ENCODE measurements at places on chromosomes 12 and 14.

- DNase-seq = no peak
Measured at GRCh38 chr12:2409656-2410265, 357.0 kb downstream of the CACNA1C start.

GRCh38 chr14:65195042-65195719 is 92.9 kb upstream of the MAX start:
- no peak for DNase-seq

DNA sequence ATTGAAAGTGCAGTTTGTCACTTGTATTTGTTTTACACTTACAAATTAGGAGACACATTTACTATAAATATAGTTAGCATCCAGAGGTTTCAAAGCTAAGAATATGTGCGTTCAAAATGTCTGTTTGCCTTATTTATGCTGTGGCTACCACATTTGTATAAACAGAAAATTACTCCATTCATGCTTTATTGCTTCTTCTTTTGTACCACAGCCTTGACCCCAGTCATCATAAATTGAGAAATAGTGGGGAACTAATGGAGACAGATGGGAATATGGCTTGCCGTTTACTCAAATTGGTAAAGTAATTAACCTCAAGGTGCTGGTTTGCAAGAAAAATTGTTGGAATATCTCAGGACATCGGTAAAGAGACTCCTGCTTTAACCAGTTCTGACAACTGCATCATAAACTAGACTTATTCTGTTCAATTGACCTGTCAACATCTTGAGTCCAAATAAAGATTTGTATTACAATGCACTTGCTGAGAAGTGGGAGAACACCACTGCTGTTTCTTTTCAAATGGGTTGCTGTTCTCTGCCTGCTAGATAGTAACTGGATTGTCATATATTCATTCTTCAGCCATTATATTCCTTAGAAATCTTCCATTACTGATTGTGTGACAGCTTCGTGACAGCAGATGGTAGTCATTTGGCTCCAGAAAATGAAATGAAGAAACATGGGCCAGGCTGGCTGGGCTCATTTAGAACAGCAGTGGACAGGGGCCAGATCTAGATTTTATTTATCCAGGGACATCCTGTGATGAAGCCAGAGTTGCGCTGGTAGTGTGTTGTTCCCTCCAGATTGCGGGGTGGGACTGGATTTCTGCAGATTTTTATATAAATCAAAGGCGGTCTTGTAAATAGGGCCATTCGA is 354.4 kb downstream of the EGLN3 start:
- no peak for DNase-seq

DNA sequence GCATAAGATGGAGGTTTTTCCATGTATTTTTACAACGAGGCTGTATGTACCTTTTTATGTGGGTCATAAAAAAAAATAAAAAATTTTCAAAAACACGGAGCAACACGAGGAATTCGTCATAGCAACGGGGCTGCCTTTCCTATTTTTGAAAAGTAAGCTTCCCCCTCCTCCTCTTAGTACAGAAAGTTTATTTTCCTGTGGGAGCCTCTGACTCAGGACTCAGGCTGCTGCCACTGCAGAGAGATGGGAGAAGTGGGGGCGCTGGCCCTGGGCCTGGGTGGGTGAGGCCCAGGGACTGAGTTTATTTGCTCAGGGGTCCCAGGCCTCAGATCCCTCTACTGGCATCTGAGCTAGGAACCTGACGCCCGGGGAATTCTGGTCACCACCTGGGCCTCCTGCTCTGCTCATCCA is 10.2 kb upstream of the CMKLR1 start:
- DNase-seq = peak; percentile 39

DNA sequence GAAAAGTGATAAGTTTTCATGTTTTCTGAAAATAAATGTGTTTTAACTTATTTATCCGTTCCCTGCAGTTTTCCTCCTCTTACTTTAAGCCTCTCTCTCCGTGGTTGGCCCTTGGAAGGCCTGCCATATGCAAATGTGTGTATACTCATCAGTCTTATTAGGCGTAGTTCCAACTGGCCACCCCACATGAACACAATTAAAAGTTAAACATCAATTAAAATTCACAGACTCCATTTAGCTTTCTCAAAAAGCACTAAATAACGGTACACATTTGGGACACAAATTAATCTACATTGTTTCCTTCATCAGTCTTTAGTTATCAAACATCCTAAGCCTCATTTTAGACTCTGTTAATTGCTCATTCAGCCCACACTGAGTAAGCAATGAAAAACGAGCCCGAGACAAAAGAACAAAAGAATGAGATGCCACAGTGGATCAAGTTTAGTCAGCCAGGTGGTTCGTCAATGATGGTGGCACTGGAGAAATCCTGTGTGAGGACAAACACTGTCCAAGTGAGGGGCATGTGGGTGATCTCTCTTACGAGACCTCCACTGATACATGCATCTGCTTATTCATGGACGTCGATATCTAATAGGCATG is 76.0 kb upstream of the TMCC3 start:
- no peak for DNase-seq

DNA sequence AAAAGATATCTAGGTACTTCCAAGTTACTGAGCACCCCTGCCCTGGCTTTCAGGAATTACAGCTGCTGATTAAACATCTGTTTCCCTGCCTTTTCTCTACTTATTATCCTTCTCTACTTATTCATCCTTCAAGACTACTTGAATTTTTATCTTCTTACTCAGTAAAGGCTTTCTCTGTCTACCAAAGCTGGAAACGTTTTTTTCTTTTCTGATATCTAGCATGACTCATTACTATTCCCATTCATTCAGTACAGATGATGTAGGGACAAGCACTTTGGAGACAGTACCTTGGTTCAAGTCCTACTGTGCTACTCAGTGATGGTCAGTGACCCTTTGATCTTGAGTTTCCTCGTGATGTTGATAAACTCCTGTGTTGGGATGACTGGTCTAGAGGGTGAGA is 848.7 kb downstream of the NRXN3 start:
- no peak for DNase-seq

DNA sequence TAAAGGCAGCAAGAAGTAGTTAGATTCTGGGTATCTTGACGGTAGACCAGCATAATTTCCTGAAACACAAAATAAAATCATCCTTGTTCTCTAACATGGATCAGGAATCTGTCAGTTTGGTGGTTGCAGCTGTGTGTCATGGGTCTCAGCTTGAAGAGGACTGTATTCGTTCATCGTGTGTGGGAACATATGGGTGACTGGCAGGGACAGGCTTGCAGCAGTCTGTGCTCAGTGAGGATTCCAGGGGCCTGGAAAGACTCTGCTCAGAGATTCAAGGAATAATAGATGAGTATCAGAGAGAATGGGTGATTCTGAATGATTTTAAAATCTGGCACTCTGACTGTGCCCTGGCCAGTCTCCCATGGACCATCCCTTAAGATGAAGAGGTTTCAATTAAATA is 421.6 kb downstream of the APAF1 start:
- no peak for DNase-seq

DNA sequence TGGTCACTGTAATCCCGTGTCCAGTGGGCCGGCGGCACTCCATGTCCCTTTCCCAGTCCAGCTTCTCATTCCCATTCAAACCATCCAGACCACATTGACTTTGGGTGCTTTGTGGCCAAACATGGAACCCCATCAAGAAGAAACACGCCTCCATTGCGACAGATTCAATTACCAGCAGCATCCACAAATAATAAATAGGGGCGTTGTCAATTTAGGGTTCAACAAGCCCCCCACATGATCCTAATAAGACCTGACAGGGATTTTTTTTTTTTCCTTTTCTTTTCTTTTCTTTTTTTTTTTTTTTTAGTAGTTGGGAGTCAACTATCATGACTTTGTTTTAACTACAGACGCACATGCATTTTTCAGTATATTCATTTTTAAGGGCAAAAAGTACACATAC is 149.4 kb downstream of the DICER1 start:
- DNase-seq = no peak

- DNase-seq = no peak
Measured at GRCh38 chr12:77153706-77154105, 88.3 kb upstream of the E2F7 start.

- DNase-seq = no peak
Measured at GRCh38 chr12:12551115-12551514, 11.5 kb downstream of the DUSP16 start.

GRCh38 chr14:51726166-51726899 is 74.6 kb downstream of the FRMD6 start:
- no peak for DNase-seq

DNA sequence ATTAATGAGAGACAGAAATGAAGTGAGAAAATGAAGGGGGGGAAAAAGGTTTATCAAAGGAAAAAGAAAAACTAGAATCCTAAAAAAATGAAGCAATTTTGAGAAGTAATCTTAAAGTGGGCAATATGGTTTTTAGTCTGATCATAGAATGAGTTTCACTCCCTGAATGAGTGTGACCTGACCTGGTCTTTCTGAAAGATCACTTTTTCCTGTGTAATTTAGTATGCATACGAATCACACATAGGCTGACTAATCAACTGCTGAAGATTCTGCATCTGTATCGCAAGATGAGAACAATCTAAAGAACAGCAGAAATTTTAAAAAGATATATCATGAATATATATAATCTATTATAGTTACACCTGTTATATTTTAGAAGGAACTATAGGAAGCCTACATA is 11.3 kb downstream of the GNPTAB start:
- no peak for DNase-seq

- DNase-seq = no peak
Measured at GRCh38 chr12:88413646-88414045, 166.6 kb downstream of the KITLG start.

GRCh38 chr12:45260104-45260815 is 44.4 kb downstream of the ANO6 start:
- peak; percentile 33 for DNase-seq

DNA sequence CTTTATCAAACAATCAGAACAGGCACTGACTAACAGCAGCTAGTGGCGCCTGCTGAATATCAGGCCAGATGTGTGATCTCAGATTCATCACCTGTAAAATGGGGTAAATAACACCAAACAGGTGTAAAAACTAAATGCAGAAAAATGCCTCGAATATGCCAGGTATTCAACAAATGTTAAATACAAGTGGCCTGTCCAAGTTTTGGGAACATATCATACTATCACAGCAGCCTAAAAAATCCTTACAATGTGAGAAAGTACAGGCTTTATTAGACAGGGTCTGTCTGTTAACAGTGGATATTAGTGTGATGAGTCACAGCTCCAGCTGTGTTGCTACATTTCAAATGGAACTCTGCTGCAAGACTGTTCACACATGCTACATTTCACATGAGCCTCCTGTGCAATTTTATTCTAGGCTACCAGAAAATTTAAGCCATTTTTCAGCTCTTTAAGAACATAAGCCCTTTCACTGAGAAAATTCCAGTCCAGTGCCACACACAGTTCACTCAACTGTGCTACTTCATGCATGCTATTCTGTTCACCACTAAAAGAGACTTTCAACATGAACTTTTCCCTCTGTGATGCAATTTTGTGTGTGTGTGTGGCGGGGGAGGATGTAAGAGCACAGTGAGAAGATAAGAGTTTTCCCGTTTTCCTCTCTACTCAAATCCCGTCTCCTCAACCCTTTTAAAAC is 56.7 kb downstream of the MSRB3 start:
- DNase-seq = no peak

GRCh38 chr14:91155626-91156089 is 41.8 kb downstream of the DGLUCY start:
- no peak for DNase-seq

- no peak for DNase-seq
Measured at GRCh38 chr14:42624980-42625761, 1018.5 kb downstream of the LRFN5 start.

GRCh38 chr12:2892246-2892645 is 1.6 kb downstream of the TULP3 start:
- no peak for DNase-seq

- DNase-seq = no peak
Measured at GRCh38 chr14:95503365-95504134, 12.9 kb downstream of the SYNE3 start.

GRCh38 chr12:101045486-101046464 is 164.3 kb downstream of the SLC5A8 start:
- no peak for DNase-seq

DNA sequence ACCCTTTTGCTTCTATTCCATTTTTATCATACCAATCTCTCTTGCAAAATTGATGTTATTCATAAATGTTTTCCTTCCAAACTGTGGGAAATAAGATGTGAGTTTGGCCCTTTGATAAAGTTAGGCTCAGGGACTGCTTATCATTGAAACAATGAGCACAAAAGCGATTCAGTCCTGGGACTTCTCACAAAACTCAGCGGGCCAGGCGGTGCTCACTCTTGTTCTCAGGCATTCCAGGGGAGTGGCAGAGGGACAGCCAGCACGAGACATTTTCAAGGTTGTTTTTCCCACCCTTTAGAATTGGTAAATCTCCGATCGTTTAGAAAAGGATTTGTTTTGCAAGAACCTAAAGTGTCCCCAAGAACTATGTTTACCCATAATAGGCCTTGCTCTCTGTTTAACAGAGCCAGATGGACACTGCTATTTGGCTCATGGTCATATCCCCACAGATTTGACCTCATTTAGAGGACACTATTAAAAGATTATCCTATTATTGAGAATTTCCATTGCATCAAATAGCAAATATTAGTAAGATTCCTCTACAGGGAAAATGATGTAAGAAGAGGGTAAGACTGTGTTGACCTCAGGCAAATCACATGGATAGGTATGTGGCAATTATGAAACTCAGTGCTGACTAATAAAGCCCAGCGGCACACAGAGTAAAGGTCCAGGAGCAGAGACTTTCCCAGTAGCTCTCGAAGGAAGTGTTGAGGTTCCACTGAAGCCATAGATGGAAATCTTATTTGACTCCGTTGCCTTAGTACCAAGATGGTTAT is 102.7 kb upstream of the USP44 start:
- peak; percentile 29 for DNase-seq

All from common myeloid progenitor, CD34-positive (primary cell).